ENCODE measurements at places on chromosomes 4 and X. TPM values are rescaled to one million over a fixed set of nuclear protein-coding genes. Genes with fewer than 3 reads are reported as not detected.

DNA sequence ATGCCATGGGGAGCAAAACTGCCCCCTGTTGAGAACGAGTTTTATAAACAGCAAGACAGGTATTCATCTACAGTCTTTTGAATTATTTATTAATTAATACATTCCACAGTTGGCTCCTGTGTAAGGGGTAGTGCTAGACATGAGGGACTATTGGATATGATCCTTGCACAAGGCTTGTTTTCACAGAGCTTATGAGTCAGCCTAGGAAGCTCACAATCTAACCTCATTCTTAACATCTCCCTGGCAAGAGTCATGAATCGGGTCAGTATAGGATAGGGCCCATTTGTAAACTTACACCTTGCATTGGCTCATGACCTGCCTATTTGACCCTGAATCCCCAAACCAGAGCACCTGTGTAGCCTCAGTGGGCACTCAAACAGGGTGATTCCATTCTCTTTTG, 209.1 kb upstream of the HCCS start:
- no peak for DNase-seq

GRCh38 chr4:173301518-173302201, 32.5 kb downstream of the HMGB2 start:
- DNase-seq: no peak

DNA sequence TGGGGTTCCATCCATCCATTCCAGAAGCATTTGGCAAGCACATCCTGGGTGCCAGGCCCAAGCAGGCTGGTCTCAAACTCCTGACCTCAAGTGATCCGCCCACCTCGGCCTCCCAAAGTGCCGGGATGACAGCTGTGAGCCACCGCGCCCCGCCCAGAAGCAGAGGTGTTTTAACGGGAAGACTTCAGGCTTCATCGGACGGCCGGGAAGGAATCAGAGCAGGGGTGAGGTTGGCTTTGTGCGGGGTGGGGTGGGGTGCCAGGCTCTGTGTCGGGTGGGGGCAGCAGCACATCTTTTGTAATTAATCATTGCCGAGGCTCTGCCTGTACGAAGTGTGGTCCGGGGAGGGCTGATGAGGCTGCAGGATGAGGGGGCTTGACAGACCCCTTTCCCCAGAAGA, 5.1 kb upstream of the SLC25A6 start:
- DNase-seq: no peak

Gene IL2RG
- 5.6 TPM for total RNA-seq

Gene SPANXC
- not detected for total RNA-seq

Gene CENPE
- total RNA-seq: 1.3 TPM

Data from ureter (tissue), 1 donor.